ENCODE measurements at places on chromosomes 7 and 10.

DNA sequence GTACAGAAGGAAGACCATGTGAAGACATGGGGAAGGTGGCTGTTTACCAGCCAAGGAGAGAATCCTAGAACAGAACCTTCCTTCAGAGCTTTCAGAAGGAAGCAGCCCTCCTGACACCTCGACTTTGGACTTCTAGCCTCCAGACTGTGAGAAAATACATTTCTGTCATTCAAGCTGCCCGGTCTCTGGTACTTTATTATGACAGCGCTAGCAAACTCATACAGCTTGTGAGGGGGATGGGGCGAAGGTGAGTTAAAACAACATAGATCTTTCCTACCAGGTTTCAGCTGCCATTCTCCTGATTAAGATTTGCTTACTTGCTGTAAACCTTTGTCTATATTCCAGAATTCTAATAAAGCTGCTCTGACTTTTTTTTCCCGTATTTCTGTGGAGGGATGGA is 14.9 kb upstream of the ZNF248 start:
- DNase-seq, result no peak

DNA sequence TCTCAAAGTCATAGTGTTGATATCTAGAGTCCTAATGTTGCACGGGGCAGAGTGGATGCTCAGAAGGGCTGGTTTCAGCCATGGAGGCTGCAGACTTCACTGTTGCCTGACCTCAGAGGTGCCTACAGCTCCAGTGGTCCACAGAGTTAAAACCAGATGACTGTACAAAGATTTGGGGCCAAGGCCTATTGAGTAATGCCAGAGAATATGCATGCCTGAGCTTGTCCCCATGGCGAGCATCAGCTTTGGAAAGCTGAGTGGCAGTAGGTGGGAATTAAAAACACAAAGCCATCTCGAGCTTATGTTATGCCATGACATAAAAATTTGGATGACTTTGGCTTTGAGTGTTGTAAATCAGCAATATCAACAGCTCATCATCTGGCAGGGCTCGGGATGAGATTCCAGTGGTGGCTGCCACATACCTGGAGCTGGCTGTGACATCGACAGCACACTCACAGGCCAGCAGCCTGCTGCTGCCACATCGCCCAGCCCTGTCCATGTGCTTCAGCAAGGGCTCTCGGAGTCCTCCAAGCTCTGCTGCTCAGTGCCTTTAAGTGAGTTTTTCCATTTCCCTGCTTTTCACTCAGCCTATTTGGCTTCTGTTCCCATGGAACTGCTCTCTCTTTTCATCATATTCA is 379.6 kb downstream of the TNS3 start:
- DNase-seq, result no peak

DNA sequence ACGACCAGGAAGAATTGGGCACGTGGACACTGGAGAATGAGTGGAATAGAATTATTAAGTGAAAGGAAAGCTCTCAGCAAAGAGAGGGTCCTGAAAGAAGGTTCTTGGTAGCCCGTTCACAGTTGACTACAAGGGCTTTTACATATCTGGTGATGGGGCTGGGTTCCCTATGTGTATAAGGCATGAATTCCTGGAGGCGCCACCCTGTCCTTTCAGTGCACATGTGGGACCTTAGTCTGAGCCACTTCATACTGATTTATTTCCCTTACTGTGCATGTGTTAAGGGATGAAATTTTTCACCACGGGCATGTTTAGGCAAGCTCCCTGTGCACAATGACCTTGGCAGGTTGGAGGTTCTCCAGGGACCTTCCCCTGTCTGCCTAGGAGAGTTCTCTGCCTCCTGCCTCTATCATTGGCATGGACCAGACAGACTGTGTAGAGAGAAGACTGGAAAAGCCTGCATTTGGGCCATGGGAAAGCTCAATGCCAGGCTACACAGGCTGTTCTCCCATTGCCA is 145.9 kb upstream of the ITGB1 start:
- DNase-seq, result no peak

GRCh38 chr10:72260239-72260975 is 13.3 kb upstream of the DDIT4 start:
- DNase-seq, result peak; percentile 67

GRCh38 chr7:63093481-63093880 is 905.2 kb upstream of the ZNF722 start:
- DNase-seq, result no peak

- peak; percentile 71 for DNase-seq
These were observed 57.5 kb upstream of the PTPN12 start for GRCh38 chr7:77479536-77480088.

GRCh38 chr7:112448381-112448780 is 1.9 kb upstream of the IFRD1 start:
- DNase-seq, result no peak

DNA sequence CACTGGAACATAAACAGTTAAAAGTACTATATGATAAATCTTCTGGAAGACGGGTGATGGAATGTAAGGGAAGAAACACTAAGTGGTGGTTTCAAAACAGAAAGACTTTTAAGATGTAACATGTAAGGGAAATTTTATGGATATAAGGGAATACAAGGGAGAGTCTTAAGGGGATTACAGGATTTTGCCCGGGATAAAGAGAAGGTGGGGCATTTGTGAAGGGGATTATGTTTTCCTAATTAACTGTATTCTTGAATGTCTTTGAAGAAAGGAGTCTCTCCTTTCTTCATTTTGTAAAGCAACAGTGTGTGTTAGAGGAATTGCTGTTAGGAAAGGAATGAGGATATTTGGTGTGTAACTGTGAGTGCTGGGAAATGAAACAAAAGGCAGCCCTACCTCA is 745.2 kb downstream of the AUTS2 start:
- no peak for DNase-seq

- no peak for DNase-seq
These were observed at the start of gene PAXIP1 for GRCh38 chr7:155003092-155003375. Gene PAXIP1, minus strand, starts transcription at chr7:155003124. Its CDS starts 195 bp downstream, at chr7:155002929.

DNA sequence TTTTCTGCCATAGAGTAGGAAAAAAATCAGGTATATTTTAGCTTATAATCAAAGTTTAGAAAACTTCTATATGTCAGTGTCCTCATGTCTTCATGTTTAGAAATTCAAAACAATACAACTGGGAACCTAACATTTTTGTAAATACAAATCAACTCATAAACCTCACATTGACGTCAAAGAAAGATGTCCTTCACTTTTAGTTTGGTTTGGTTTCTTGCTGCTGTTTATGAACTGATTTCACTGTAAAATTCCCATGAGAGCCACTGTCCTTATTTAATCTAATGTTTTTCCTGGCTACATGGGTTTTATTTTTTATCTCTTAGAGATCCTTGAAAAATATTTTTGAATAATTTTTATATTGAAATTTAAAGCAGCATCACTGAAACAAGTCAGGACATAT is 208.4 kb downstream of the DYNC1I1 start:
- no peak for DNase-seq

DNA sequence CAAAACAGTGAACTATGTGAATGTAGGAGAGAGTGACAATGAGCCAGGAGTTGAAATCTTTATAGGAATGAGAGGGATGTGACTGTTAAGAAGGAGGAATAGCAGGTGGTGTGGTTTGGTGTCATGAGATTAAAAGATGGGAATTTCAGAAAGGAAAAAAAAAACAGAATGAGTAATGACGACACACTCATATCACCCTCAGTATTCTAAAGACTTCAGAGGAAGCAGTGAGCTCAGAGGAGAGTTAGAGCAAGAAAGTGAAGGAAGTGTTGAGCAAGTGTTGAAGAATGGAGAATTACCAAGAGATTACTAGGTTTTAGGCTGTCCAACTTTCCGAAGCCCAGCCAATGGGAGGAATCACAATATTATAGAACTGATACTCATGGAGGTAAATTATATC is 220.5 kb upstream of the HGF start:
- DNase-seq, result no peak

- peak; percentile 30 for DNase-seq
These were observed 222.3 kb upstream of the MKLN1 start for GRCh38 chr7:131105294-131105798.

- no peak for DNase-seq
These were observed 11.8 kb downstream of the FAM13C start for GRCh38 chr10:59350558-59350957.

DNA sequence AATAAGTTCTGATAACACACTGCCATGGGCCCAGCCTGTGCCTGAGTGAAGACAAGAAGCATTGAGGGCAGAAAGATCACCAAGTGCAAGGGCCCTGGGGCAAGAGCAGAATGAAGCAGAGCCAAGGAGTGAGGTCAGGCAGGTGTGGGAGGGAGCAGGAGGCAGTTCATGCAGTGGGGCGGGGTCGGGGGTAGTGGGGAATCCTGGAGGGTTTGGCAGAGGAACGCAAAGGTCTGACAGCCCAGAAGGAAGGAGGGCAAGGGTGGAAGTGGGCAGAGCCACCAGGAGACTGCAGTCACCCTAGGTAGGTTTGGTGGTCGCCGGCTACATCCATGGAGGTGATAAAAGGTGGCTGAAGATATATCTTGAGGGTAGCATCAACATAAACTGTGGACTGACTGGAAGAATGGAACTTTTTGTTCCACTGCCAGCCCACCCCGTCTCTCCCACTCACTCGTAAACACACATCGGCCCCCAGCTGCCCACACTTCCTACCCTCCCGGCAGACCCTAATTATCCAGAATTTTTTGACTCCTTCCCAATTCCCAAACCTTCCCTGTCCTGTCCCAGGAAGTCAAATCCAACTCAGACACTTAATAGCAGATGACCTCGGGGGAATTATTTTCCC is 172.4 kb downstream of the ARHGAP12 start:
- DNase-seq, result no peak

- DNase-seq, result no peak
These were observed 312.5 kb upstream of the SEMA3C start for GRCh38 chr7:81231301-81231838.

- peak; percentile 93 for DNase-seq
These were observed 985 bp upstream of the ETV1 start for GRCh38 chr7:13990319-13990983.

- no peak for DNase-seq
These were observed 2.8 kb downstream of the GIMAP5 start for GRCh38 chr7:150740053-150740452.

DNA sequence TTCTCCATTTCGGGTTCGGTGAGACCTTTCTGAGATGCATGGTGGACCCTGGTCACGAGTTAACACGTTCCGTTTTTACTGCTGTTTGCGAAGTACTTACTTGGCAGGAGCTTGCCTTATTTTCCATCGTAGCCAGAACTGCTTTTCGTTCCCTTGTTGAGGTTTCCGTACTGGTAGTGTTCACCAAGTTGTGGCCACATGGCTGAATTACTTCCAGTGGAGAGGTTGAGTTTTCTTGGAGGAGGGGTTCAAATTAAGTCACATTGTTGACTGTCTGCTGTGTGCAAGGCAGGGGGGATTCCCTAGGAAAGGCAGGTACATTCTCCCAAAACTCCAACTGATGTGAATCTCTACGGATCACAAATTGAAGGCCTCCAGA is 4.0 kb downstream of the MXI1 start:
- DNase-seq, result no peak
